Naive thymus-derived CD8-positive, alpha-beta T cell (primary cell): ENCODE measurements at places on chromosomes 7 and 10.
A peak's percentile ranks its signal among the peaks of the same experiment; 100 is the strongest.

DNA sequence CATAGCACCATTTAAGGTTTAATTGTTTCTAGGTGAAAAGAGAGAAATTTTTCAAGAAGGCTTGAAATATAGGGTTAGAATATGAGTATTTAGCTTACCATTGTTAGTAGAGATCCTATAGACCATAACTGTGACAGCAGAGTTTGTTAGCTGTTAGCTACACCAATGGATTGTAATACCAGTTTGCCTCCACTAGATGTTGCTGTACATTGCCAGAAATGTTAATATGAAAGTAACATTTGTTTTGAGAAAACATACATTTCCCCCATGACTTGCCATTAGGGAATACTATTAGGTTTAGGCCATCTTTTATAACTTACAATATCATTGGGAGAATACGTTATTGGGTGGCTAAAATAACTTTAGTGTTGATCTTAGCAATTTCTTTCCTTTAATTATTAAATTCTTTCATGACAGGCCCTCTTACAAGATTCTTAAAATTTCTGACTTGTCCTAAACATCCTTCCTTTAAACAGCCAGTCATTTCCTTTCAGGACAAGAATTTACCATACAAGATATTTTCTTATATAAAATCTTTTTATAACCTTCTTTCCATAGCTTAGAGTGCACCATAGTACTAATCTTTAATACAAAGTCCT lies 39.5 kb downstream of the ZNF117 start:
- peak; percentile 55 for DNase-seq

DNA sequence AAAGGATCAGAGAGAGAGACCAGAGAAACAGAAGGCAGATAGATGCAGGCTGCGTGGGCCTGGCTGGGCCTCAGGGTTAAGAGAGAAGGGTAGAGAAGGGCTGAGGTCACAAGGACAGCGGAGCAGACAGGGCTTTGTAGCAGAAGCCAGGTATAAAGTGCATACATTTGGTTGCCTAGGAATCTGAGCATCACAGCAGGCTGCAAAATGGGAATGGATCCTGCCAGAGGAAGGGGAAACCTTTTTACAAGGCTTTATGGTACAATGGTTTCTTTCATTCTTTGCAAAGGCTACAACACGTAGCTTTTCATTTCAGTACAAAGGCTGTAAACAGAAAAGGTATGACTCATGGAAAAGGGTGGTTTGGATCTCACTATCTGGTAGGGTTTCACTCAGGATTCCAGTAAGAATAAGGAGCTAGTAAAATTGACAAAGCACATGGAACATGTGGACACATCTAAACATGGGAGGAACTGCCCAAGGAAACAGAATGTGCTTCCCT lies 275.1 kb downstream of the DOCK4 start:
- DNase-seq: no peak

DNA sequence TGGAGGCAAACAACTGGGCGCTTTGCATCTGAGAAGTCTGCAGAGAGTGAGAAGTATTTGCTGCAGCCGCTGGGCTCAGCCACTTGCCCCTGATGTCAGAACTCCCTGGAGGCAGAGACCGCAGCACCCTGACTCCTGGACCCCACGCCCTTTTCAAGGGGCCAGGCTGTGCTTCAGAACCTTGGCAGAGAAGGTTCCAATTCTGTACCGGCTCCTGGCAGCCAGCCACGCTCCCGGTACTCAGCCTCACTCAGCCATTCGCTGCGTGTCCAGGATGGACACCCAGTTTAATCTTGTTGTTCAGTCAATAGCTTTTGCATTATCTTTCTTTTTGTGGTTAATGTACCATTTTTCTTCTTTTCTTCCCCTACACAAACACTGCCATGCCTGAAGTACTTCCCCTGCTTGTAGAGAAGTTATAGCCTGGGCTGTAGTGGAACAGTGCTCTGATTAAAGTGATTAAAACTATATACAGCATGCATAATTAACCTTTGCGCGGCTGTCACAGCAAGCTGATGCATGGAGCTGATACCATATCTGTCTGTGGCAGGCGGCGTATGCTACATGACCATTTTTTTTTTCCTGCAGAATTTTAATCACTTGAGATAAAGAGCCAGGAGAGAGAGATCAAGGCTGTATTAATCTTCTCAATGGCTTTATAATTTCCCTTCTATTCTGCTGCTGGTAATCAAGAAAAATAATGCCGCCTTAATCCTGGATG lies 578.5 kb downstream of the SDK1 start:
- no peak for DNase-seq

DNA sequence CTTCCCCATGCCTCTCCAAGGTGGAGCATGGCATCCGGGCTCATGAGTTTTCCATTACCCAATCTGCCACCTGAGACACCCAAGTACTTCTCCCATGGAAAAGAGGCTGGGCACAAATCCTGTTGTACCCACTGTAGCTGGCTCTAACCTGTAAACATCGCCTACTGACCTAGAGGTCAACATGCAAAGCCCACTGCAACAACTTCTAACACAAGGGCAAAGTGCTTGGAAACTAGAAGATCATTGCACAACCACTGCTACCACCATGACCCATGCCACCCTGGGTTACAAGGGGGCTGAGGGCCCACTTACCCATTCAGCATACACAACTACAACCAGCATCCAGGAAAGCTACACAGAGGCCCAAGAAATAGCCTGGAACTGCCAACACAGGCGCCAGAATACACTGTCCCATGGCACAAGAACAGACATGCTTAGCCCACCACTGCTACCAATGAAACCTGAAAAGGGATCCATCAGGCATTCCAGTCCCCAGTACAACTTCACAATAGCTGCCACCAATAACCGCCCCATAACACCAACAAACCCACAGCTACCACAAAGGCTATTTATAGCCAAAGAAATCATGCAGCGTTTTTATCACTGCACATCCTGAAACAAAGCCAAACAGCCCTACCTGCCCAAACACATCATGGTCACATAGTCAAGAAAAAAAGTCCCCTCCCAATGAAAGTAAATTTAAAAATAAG lies 63.4 kb downstream of the RNF32 start:
- no peak for DNase-seq

DNA sequence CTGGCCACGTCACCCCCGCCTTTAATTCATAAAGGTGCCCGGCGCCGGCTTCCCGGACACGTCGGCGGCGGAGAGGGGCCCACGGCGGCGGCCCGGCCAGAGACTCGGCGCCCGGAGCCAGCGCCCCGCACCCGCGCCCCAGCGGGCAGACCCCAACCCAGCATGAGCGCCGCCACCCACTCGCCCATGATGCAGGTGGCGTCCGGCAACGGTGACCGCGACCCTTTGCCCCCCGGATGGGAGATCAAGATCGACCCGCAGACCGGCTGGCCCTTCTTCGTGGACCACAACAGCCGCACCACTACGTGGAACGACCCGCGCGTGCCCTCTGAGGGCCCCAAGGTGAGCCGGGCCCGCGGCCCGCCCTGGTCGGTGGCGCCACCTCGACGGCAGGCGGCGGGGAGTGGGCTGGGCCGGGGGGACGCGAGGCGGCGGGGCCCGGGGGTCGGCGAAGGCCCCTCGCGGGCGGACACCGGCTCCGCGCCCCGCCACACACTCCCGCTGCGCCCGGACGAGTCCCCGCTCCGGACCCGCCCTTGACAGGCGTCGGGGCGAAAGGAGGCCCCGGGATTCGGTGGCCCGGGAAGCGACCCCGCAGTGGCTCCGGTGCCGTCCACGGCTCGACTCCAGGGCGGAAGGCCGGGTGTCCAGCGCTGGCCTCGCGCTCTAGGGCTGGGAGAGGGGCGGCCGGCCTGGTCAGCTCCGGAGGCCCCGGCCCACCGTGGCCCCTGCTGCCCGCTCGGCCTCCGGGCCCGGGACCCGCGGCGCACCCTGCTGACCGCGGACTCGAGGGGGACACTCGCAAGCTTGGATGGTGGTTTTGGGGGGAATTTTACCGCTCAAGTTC lies 557 bp downstream of the BAG3 start:
- peak; percentile 3 for DNase-seq

GRCh38 chr10:48626447-48626846 lies 21.6 kb upstream of the ARHGAP22 start:
- DNase-seq: no peak

- no peak for DNase-seq
Measured at GRCh38 chr10:121772884-121773283, 154.9 kb downstream of the ATE1 start.

- no peak for DNase-seq
Measured at GRCh38 chr7:146290746-146291145, 174.1 kb downstream of the CNTNAP2 start.

- DNase-seq: no peak
Measured at GRCh38 chr10:581776-582330, 107.6 kb downstream of the DIP2C start.

- DNase-seq: no peak
Measured at GRCh38 chr7:44615149-44615611, 8.8 kb downstream of the OGDH start.

DNA sequence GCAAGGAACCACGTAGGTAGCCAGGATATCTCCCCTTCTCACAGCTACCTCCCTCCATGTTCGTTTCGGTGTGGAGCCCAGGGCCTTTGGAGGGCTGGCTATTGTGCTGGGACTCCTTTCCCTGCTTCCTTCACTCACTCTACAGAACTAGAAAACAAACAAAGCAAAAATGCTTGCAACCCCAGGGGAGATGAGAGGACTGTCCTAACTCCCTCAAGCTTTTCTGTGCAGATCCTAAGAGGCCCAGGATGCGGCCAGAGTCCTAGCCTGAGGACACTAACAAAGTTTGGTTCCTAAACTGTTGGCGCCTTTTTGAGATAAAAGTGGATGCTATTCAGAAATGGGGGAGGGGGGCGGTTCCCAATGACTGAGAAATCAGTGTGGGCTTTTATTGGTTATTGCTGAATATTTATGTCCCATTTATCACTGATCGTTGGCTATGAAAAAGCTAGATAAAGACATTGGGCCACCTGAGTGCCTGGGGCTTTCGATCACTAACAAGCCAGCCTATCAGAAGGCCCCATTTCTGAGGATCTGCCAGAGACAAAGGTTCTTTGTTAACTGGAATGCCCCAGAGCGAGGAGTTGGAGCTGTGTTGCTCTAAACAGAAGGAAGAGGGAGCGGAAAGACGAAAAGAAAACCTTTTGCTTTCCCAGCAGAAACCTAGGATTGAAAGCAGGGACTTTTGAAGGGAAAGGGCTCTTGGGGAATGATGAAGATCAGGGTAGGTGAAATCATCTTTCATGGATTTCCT lies 95.2 kb upstream of the EGR2 start:
- no peak for DNase-seq

DNA sequence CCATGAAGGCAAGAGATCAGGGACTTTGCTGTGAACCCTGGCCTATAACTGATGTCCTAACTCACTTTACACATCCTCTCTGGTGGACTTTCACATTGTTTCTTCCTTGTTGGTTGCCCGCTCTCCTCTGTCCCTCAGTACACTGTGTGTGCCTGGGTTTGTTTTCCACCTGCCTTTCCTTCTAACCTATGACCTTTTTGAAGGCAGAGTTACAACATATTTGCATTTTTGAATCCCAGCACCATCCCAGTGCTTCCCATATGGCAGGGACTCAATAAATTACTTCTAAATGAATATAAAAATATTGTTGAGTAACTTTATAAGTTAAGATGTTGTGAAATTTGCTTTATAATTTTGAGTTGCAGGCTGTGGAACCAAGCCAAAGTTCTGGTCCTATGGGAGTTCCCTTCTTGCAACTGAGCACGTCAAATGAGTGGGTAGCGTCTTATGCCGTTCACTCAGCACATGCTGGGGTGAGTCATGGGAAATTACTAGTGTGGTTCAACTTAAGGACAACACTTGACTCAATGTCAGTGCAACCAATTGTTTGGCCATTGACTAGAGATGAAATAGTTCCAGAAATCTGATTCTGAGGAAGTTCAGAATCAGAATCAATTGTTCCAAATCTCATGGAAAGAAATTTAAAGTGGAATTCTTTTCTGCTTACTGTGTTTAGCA lies 250.9 kb downstream of the TWIST1 start:
- DNase-seq: no peak

DNA sequence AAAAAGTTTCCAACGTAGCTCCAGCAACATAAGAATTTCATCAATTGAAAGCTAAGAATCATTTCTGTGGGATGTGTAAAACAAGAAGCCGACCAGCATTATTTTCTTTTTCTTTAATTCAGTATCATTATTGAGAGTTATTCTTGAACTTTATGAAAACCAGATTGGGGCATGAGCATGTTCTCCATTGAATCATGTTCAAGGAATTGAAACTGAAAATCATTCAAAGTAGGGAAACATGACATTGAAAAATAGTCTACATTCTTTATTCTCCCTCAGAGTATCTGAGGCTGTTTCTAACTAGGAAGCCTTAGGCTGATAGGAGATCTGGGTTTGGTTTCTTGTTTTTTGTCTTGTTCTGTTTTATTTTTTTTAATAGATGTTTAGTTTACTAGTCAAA lies 253.7 kb downstream of the DYNC1I1 start:
- DNase-seq: no peak

- no peak for DNase-seq
Measured at GRCh38 chr10:92811986-92812385, 36.3 kb upstream of the EXOC6 start.

DNA sequence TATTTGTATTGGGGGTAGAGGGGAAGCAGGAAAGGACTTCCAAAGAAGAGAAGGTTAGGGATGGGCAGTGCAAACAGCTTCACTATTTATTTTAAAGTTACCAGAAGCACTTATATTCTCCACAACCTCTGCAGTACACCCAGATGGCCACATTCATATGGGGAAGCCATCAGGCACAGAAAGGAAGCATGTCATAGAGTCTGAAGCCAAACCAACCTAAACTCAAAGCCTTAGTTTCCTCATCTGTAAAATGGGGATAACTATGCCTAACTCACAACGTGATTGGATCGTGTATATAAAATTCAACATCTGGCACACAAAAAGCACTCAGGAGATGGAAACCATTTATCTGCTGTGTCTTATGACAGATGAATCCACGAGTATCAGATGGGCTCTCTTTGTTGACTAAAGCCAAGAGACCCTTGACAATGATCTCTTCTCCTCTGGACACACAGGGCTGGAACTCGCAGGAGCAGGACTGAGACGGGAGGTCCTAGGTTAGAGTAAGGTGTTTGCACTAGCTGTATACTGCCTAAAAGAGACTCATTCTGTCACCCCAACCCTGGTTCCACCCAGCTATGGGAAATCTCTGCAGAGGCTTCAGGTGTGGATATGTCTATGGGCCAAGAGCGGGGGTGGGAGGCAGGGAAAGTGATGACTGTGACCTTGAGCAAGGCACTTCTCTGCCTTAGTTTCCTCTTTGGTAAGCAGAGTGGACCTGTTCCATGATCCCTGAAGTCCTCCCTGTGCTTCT lies 1.8 kb downstream of the KIAA1549 start:
- DNase-seq: no peak
